ENCODE measurements at places on chromosomes 1 and 21.

DNA sequence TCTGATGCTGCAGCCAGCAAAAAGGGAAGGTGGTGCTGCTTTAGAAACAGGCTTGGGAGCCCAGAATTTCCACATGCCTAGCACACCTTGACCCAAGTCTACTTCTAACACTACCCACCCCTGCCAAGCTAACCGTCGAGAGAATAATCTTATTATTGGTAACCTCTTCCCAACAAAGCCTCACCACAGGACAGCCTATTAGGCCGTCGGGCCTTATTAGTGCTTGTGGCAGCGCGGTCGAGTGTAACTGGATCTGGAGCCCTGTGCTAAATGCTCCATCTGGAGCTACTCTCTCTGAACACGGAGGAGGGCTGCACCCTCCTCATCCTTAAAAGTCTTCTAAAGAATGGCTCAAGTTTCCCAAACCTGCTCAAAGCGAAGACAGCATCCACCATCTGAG, 165.5 kb upstream of the NFIA start:
- DNase-seq = no peak

GRCh38 chr1:215040190-215040589, 42.3 kb upstream of the KCNK2 start:
- DNase-seq = no peak

GRCh38 chr21:42582787-42583476, 69.3 kb downstream of the SLC37A1 start:
- DNase-seq = no peak

GRCh38 chr1:18875107-18875795, 15.8 kb upstream of the TAS1R2 start:
- DNase-seq = no peak

GRCh38 chr1:243939167-243939848, 89.3 kb upstream of the AKT3 start:
- DNase-seq = no peak

GRCh38 chr21:42313501-42313969, 1.7 kb downstream of the TFF3 start:
- DNase-seq = no peak

DNA sequence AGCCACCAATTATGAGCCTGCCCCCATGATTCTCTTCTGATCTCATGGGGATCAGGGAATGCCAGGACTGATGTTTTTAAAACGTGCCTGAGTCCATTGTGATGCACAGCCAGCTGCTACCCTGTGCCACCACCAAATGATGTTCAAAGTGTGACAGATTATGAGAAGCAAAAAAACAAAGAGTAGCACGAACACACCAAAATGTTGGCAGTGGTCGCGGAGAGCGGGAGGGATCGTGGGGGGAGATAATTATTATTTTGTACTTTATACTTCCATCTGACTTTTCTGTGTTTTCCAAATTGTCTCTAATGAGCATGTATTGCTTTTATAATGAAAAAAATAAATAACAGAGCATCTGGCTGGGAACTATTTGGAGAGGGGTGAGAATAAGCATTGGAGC, 50.5 kb downstream of the EPHB2 start:
- no peak for DNase-seq

GRCh38 chr21:34924194-34924593, 124.9 kb downstream of the RUNX1 start:
- no peak for DNase-seq

DNA sequence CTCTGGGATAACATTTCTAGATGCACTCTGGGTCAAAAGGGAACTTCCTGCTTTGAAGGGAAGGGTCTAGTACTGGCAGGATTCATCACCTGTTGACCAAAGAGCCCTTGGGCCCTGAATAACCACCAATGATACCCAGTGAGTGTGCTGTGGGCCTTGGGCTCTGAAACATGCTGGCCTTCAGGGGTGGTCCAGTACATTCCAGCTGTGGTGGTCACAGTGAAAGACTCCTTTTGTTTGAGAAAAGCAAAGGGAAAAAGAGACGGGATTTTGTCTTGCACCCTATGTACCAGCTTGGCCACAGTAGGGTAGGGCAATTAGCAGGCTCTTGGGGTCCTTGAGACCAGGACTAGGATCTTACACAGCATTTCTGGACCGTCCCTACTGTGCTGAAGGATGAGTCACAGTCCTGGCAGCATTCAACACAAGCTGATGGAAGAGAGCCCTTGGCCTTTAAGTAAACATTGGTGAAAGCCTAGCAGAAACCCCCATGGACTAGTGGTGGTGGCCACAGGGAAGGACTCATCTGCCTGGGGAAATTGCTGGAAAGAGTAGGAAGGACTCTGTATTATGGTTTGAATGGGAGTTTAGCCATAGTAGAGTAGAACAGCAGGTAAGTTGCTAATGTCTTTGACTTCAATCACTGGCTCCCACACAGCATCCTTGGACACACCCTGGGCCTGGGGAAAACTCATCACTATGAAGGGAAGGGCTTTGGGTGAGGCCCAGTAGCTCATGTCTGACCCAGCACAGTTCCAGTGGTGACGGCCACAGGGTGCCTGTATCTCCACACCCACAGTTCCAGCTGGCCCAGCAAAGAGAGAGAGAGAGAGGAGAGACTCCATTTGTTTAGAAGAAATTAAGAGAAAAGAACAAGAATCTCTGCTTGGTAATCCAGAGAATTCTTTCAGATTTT, 87.5 kb downstream of the COL24A1 start:
- DNase-seq = no peak

DNA sequence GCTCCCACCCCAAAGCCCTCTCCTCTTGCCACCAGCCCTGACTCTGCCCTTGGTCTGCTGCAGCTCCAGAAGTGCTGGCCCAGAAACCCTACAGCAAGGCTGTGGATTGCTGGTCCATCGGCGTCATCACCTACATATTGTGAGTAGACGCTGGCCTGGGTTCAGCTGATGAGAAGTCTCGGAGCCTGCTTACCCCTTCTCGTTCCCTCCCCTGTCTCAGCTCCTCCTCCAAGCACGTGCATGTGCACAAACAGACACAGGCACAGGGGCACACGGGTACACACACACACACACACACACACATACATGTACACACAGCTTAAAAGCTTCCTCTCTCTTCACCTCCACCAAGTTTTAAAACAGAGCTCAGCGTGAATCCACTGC, 24.3 kb downstream of the CAMK1G start:
- DNase-seq = no peak

DNA sequence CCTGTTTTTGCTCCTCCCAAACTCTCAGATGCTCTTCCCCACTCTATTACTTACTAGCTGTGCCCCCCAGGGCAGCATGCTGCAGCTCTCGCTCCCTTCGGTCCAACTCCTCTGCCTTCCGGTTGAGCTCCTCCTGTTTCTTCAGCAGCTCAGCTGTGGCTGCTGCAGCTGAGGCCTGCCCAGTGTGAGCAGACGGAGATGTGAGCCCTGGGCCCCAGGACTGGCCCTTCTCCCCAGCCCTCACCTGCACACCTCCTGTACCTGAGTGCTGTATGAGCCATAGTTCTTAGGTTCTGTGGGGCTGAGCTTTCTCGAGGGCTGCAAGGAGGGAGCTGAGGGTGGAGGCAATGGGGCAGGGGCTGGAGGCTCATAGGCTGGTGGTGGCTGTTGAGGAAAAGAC, 1.9 kb downstream of the SCAMP3 start:
- DNase-seq = no peak

GRCh38 chr1:51642739-51643142, 25.8 kb downstream of the OSBPL9 start:
- DNase-seq = no peak

GRCh38 chr21:45306832-45307571, 19.3 kb upstream of the POFUT2 start:
- DNase-seq = no peak

GRCh38 chr1:223066415-223066814, 76.6 kb downstream of the TLR5 start:
- no peak for DNase-seq

- no peak for DNase-seq
Observed at GRCh38 chr1:204443260-204443619, 31.6 kb upstream of the PPP1R15B start.

- DNase-seq = no peak
Observed at GRCh38 chr1:84294751-84295150, 6.8 kb upstream of the SAMD13 start.

- no peak for DNase-seq
Observed at GRCh38 chr1:64828829-64829228, 84.0 kb downstream of the RAVER2 start.

DNA sequence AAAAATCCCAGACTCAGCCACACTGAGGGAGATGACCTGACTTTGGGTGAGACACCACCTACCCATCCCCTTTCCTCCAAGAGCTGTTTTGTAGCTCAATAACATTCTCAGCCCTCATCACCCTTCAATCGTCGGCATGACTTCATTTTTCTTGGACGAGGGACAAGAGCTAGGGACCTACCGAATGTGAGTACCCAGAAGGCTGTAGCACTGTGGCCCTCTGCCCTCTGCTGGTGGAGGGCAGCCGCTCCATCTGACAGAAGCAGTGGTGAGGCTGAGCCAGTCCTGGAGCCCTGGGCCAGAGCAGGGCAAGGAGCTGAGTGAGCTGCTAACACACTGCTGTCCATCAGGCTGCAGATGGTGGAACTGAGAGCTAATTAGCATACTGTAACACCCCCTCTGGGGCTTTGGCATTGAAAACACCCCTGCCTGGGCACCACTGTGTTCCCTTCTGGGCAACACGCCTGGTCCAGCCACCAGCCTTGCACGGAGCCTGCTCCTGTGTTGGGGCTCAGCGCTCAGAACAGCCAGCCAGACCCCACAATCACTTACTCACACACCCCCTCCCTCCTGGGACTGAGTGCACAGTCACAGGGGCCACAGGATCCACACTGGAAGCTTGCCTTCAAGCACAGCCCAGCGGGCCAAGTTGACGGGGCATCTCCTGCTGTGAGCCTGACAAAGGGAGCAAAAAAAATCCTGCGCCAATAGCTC, 18.3 kb upstream of the ALPL start:
- DNase-seq = no peak

- DNase-seq = no peak
Observed at GRCh38 chr1:46369542-46370213, 24.4 kb upstream of the FAAH start.

DNA sequence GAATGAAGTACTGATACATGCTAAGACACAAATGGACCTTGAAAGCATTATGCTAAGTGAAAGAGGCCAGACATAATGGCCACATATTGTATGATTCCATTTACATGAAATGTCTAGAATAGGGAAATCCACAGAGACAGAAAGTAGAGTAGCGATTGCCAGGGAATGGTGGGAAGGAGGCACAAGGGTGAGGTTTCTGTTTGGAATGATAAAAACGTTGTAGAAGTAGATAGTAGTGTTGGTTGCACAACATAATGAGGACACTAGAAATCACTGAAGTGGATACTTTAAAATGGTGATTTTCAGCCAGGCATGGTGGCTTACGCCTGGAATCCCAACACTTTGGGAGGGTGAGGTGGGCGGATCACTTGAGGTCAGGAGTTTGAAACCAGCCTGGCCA, 97.6 kb upstream of the VANGL1 start:
- DNase-seq = no peak

DNA sequence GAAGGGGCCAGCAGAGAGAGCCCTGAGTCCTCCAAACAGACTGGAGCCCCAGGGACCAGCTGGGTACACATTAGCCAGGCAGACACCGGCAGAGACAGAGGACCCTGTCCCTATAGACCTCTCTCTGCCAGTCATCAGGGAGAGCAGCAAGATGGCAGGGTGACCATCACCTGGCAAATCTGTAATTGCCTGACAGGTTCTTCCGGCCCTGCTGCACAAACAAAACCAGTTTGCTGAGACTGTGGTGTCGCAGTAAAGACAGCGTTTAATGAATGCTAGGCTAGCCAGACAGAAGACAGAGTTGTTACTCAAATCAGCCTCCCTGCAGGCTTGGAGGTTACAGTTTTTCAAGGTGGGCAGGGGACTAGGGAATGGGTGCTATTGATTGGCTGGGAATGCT, 618.9 kb downstream of the NPHP4 start:
- DNase-seq = no peak
